ENCODE measurements at places on chromosomes 12 and 14.
A peak's percentile ranks its signal among the peaks of the same experiment; 100 is the strongest.

GRCh38 chr14:91405724-91406435 is 11.7 kb downstream of the CCDC88C start:
- no peak for DNase-seq

GRCh38 chr12:4768341-4768740 is 48.1 kb downstream of the GALNT8 start:
- DNase-seq, result no peak

DNA sequence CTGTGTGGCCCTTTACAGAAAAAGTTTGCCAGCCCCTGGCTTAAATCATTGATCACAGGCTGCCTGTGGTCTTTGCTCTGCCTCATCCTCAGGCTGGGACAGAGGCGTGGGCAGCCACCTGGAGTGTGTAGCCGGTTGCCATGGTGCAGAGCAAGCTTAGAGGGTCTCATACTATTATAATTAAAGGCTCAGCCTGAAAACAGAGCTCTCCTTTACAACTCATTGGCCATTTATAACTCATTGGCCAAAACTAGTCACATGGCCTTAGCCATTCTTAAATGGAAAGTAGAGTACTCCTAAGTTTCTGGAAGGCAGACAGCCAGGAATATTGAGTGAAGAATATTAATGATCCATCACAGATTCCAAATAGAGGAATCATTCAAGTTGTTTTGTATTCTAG is 3.0 kb downstream of the HSP90B1 start:
- DNase-seq, result no peak

DNA sequence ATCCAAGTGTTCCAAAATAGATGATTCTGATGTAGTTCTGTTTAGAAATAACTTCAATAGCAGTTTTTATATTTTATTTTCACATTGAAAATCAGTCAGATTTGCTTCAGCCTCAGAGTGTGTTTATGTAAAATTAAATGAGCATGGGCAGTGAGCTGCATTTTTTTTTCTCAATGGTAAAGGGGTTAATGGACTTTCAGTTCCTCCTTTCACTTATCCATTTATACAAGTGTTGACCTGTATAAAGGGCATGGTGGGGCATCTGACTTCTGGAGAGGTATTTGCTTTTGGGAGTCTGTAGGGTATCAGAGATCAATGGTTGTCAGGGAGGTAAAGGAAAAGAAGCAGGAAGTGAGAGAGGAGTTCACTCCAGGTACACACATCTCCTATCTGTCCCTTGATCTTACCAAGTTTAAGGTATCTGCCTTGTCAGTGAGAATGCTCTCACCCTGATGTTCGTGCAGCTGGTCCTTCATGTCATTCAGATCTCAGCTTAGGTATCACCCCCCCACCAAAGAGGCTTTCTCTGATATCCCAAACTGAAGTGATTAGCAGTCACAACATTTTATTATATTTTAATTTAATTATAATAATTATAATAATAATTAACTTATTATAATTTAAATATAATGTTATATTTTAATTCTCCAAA is 181.6 kb upstream of the LMNTD1 start:
- DNase-seq, result no peak

- DNase-seq, result peak; percentile 55
Observed at GRCh38 chr12:111645433-111645832, 40.3 kb downstream of the BRAP start.

GRCh38 chr14:54730156-54730961 is 163.4 kb downstream of the SAMD4A start:
- DNase-seq, result peak; percentile 33

- DNase-seq, result no peak
Observed at GRCh38 chr14:92866181-92866752, 56.7 kb upstream of the CHGA start.

DNA sequence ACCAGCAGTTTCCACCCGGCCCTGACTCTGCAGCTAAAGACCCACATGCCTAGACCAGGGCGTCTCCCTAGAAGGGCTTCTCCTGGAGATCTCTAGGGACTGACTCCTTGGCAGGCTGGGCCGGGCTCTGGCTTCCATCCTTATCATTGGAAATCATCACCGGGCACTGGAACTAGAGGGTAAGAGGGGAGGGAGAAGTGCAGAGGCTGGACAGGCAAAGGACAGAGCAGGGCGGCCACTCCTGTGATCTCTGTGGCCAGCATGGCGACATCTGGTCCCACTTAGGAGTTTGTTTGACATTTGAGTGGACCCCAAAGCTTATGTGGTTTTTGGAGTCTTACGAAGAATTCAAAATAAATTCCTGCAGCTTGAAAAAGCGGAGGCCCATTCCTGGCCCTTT is 7.1 kb downstream of the LTBP2 start:
- peak; percentile 28 for DNase-seq

DNA sequence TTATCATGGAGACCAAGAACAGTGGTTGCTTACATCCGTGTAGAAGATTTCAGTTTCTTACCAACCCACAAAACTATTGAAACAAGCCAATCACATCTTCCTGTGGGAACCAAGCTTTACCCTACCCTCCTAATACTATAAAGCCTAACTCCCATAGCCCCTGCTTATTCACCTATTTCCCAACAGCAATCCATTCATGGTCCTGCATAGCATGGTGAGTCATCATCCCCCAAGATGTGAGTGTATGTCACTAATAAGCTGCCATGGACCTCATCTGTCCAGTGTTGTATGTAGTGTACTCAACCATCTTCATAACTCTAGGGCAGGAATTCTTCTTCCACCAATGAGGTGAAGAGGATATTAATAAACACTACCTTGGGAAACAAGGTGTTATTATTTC is 1620.4 kb upstream of the FLRT2 start:
- DNase-seq, result no peak

DNA sequence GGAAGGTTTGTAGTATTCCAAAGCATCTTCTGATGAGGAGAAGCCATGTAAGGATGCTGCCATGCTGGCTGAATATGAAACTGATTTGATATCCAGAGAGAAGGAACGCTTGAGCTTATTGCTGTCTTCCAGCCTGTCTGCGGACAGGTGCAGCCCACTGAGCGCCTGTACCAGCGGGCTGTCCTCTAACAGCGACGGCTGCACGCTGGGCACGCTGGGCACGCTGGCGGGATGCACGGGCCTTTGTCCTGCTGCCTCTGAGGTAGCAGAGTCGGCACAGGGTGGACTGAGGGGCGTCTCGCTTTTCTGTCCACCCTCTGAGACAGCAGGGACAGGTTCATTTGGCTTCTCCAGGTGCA is 85.2 kb downstream of the DUSP16 start:
- no peak for DNase-seq

DNA sequence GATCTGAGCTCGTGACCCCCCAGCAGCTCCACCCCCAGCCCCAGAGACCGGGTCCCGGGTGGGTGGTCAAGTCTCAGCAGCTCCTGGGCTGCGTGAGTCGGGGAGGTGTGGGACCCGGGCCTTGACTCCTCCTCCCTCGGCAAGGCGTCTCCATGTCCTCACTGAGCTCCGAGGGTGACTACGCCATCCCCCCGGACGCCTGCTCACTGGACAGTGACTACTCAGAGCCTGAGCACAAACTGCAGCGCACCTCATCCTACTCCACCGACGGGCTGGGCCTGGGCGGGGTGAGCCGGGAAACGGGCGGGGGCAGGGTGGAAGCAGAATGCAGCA is 28.1 kb downstream of the PIGH start:
- DNase-seq, result no peak

DNA sequence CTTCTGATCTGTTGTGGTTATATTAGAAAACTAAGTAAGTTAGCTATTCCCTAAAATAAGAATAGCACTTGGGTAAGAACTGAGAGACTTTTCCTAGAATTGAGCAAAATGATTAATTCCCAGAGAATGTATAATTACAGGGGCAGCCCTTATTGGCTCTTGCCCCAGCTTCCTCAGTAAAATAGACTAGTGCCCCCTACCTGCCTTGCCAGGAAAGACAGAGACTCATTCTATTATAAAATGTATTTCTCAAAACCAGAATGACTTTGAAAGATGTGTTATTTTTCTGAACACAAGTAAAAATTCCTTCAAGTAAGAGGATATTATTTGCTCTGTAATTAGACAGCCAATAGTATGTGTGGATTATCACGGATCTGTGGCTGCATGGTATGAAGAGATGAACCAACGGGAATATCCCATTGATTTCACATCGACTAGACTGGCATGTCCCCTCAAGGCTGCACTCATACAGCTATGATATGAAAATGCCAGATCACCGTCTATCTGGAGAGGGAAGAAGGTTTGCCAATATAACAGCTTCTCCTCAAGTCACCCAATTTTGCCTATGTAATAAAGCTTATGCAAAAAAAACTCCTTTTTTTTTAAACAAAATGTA is 7.4 kb upstream of the GLRX5 start:
- peak; percentile 84 for DNase-seq

DNA sequence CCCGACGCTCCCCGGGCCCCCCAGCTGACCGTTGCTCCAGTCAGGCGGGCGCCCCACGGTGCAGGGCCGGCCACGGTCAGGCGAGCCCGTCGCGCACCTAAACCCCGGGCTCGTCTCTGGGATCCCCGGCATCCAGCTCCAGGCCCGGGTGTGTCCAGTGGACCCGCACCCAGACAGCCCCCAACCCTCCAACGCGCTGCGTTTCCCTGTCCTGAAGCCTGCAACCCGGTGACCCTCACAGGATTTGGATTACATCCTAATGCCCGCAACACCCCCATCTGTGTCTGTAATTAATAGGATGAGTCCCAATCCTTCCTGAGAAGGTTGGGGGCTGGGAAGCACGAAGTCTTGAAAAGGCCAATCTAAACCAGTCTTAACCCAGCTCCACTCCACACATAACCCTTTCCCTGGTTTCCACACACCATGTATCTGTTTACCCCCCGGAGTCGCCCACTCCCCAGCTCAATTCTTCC is 10.4 kb downstream of the CPNE6 start:
- no peak for DNase-seq

- DNase-seq, result no peak
Observed at GRCh38 chr14:23401291-23401690, 6.8 kb downstream of the MYH6 start.

GRCh38 chr14:103708750-103709187 is 6.5 kb downstream of the XRCC3 start:
- no peak for DNase-seq

GRCh38 chr12:27958675-27959074 is 13.9 kb downstream of the PTHLH start:
- DNase-seq, result no peak

- no peak for DNase-seq
Observed at GRCh38 chr12:110780448-110780847, 37.8 kb upstream of the PPP1CC start.

- no peak for DNase-seq
Observed at GRCh38 chr12:112676507-112676906, 115.0 kb upstream of the RPH3A start.

GRCh38 chr12:104604070-104604994 is 147.6 kb downstream of the CHST11 start:
- DNase-seq, result peak; percentile 94

DNA sequence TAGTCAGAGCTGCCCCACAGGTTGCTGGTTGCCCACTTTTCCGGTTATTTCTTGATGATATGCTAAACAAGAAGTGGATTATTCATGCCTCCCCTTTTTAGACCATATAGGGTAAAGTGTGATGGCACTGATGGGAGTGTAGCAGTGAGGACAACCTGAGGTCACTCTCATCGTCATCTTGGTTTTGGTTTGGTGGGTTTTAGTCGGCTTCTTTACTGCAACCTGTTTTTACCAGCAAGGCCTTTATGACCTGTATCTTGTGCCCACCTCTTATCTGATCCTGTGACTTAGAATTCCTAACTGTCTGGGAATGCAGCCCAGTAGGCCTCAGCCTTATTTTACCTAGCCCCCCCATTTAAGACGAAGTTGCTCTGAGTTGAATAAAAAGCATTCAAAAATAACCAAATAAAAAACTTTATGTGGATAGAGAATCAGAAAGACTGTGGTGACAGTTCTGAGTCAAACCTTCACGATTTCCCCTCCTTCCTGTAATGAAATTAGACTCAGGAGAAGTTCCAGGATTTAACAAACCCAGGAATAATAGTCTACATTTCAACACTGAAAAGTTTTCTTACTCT is 144.2 kb downstream of the PAWR start:
- no peak for DNase-seq

GRCh38 chr12:25591144-25591543 is 38.1 kb upstream of the LMNTD1 start:
- DNase-seq, result no peak

DNA sequence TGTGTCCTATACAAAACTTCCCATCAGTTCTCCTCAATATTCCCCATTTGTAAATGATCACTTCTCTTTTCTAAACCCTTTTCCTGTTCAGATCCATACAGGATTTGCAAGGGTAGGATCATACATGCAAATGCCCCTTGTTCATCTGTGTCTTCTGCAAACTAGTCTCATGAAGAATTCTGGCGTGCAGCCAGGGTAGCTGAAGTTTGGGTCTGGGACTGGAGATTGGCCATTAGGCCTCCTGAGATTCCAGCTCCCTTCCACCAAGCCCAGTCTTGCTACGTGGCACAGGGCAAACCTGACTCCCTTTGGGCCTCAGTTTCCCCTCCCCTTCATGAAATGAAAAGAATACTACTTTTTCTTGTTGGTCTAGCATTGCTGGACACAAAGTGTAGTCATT is 11.3 kb downstream of the C3AR1 start:
- no peak for DNase-seq

DNA sequence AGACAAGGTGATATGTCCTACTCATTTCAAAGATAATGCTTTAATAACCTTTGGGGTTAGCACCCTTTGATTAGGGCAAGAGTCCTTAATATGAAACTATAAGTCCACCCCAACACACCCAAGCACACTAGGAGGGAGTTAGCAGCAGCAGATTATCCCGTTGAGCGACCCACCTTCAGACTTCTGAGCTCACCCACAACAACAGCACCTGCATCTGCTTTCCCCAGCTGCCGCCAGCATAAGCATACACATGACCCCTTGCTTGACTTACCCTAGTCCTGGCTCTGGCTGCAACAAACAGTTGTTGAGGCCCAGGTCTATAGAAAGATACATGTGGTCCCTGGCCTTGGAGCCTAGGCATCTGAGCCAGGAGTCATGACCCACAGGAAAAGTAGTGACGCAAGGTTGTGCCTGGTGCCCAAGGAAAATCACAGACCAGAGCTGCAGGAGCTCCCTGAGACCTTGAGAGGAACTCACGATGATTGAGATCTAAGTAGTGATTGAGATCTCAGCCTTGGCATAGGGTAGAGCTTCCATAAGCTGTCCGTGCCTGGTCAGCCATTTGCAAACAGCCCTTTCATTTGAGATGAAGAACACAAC is 19.0 kb downstream of the ZDHHC22 start:
- no peak for DNase-seq

GRCh38 chr12:56413392-56413791 is 35.8 kb downstream of the TIMELESS start:
- DNase-seq, result no peak

GRCh38 chr12:15158083-15158482 is 63.1 kb downstream of the RERG start:
- no peak for DNase-seq

- DNase-seq, result no peak
Observed at GRCh38 chr12:51126297-51126696, 42.9 kb upstream of the CSRNP2 start.

GRCh38 chr12:48980953-48981756 is 3.0 kb downstream of the WNT1 start:
- no peak for DNase-seq

GRCh38 chr14:75123991-75124390 is 2.9 kb downstream of the NEK9 start:
- peak; percentile 71 for DNase-seq

GRCh38 chr12:88994537-88994936 is 357.8 kb downstream of the DUSP6 start:
- no peak for DNase-seq
